Astrocyte (in vitro differentiated cells and primary cell): ENCODE measurements at places on chromosomes 2 and 18. TPM values are rescaled to one million over a fixed set of nuclear protein-coding genes. Genes with fewer than 3 reads are reported as not detected.
A peak's percentile ranks its signal among the peaks of the same experiment; 100 is the strongest.

The RAX gene
- not detected in 2 replicates for total RNA-seq

The PDK1 gene
- 26.0 and 31.5 TPM in 2 replicates for total RNA-seq

The FOXI3 gene
- total RNA-seq = 0.60 and 2.3 TPM in 2 replicates

The AQP12B gene
- not detected in 2 replicates for total RNA-seq

The ITGB6 gene
- total RNA-seq = 2.8 and 7.6 TPM in 2 replicates

GRCh38 chr18:48006415-48007175, 76.1 kb upstream of the SMAD2 start:
- no peak for DNase-seq

DNA sequence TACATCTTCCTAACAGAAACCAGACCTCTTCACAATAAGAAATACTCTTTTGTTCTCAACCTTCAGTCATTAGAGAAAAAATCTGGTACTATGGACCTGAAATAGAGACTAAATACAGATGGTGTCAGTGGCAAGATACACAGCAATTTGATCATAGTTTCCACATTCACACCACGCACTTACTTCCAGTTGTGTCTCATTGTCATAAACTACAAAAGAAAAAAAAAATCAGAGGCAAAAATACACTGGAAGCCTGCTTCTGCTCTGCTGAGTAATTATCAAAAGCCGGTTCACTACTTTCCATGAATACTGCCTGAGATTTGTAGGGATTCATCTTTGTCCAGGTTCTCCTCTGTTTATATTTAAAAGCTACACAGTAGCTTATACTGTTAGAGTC, 182.6 kb downstream of the PID1 start:
- no peak for DNase-seq

GRCh38 chr2:238585836-238586821, 159.4 kb downstream of the ASB1 start:
- peak; percentile 88 for DNase-seq

GRCh38 chr2:181234487-181234891, 222.7 kb upstream of the ITGA4 start:
- no peak for DNase-seq

GRCh38 chr2:204665771-204666170, 120.5 kb downstream of the PARD3B start:
- no peak for DNase-seq

- DNase-seq = peak; percentile 80
These were observed 156.2 kb downstream of the SH3RF3 start for GRCh38 chr2:109285244-109285651.

DNA sequence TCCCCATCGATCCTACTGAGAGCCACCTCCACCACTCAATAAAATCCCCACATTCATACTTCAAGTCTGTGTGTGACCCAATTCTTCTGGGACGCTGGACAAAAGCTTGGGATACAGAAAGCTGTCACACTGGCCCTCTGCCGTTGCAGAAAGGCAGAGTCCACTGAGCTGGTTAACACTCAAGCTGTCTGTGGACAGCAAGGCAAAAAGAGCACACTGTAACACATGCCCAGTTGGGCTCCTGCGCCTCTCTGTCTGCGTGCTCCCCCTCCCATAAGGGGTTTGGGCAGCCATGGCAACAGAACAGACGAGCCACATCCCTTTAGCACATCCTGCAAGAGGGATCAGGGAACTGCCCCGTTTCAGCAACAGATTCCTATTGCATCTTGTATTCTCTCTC, 106.9 kb upstream of the RGPD4 start:
- no peak for DNase-seq

GRCh38 chr2:143803936-143804335, 674.7 kb downstream of the ARHGAP15 start:
- DNase-seq = peak; percentile 6

DNA sequence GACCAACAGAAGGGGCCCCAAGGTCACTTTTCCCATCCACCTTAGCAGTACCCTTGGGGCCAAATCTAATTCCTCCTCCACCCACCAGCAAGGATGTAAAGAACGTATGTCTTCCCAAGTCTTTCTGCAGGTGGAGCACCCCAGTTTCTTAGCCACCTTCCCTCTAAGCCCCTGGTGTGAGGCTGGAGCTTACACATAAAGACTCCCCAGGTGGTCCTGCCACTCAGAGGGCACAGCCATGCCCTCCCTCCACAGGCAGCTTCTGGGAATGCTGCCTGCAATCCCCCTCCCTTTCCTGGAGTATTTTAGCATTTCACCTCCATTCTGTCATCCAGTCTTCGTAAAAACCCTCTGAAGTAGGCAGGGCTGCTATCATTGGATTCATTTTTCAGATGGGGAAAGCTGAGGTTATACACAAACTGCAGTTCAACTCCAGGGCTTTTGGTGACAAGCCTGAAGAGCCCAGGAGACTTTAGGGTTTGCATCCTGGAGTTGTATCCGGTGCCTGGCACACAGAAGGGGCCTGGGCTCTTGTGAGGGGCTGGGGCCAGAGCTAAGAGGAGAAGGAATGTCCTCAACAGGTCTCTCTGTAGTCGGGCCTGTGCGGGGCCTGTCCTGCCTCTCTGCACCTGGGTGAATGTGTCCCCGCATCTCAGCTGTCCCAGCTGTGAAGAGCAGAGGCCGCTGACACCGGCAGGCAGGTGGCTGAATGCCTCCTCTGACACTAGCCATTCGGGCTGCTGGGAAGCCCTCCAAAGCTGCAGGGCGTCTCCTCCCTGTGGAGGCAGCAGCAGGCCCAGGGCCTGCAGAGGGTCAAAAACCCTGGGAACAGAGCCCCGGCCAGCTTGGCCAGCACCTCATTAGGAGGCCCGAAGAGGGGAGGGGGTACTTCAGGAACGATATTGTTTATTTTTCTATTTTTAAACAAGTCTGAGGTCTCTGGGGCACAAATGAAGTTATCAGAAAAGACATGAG, 27.6 kb downstream of the CIB4 start:
- no peak for DNase-seq

GRCh38 chr2:37011130-37011529, 44.8 kb upstream of the STRN start:
- no peak for DNase-seq
